Uterus (tissue), 4 donors: ENCODE measurements at places on chromosomes 16 and 17.

GRCh38 chr16:66083171-66083570, 283.3 kb upstream of the CDH5 start:
- no peak for DNase-seq

- DNase-seq = no peak
These were observed 248.9 kb upstream of the FOXF1 start for GRCh38 chr16:86261379-86261778.

GRCh38 chr17:70426752-70427151, 257.4 kb downstream of the KCNJ2 start:
- DNase-seq = no peak

- no peak for DNase-seq
These were observed 13.8 kb downstream of the KCTD19 start for GRCh38 chr16:67312719-67313118.

DNA sequence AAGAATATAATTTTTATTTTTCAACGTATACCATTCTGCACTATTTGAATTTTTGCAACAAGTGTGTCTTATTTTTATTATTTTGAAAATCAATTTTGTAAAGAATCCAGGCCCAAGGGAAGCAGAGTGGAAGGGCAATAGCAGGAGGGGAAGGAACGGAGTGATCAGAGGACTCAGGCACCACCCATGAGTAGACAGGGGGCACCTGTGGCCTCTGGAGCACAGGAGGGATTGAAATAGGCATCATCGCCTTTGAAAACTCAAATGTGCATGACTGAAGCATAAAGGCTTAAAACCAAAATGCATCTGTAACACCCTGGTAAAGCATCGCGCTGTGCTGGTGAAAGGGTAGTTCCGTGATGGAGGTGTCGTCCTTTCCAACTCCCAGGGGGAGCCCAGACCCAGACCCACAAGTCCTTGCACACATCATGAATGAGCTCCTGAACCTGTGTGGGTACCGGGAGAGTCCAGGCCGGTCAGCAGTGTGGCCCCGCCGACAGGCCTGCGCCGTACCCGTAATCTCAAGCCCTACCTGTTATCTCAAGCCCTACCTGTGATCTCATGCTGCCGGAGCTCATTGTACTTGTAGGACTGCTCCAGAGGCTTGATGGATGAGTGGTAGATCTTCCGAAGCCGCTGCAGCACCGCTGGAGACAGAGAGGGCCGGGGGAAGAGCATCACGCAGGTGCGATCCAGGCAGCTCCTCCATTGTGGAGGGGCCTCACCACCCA, 39.1 kb downstream of the SRL start:
- DNase-seq = no peak

DNA sequence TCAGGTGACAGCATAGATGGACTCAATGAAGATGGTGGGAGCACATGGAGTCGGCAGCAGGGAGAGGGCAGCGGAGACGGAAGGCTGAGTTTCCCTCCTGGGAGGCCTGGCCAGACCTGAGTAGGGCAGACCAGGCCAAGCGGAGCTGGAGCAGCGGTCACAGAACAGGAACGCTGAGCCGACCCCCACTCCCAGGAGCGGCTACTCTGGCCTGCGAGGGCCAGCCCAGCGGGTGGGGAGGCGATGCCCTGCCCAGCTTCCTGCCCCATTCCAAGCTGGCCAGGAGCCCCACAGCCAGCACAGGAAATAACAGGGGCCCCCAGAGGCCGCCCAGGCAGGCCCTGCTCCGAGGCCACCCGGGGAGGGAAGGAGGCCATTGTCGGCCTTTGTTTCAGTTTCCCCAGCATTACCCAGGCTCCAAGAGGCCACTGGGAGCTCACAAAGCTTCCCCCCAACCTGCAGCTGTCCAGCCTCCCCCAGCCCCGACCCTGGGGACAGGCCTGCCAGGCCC, 79.8 kb downstream of the ZNF423 start:
- DNase-seq = no peak

GRCh38 chr17:5131146-5131715, 15.4 kb downstream of the USP6 start:
- DNase-seq = no peak

- DNase-seq = no peak
These were observed 102.2 kb downstream of the RAP1GAP2 start for GRCh38 chr17:2898255-2898926.

DNA sequence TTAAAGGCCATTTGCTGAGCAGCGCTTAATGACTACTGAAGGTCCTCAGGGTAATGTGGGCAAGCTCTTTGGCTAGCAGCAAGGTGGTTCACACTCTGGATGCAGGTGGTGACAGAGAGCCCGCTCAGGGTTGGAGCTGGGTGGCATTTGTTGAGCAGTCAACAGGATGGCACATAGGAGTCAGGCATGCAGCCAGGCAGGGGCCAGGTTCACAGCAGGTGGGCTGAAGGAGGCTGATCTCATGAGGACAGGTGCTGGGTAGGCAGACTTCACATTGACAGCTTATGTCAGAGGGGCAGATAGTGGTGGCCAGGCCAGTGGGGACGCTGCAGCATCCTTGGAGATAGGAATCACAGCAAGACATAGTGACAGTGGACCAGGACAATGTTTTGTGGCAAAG, 4.5 kb downstream of the KRTAP3-1 start:
- DNase-seq = no peak
